ENCODE measurements at places on chromosomes 11 and 22.

GRCh38 chr11:32891657-32892354, 805 bp upstream of the QSER1 start:
- no peak for DNase-seq

DNA sequence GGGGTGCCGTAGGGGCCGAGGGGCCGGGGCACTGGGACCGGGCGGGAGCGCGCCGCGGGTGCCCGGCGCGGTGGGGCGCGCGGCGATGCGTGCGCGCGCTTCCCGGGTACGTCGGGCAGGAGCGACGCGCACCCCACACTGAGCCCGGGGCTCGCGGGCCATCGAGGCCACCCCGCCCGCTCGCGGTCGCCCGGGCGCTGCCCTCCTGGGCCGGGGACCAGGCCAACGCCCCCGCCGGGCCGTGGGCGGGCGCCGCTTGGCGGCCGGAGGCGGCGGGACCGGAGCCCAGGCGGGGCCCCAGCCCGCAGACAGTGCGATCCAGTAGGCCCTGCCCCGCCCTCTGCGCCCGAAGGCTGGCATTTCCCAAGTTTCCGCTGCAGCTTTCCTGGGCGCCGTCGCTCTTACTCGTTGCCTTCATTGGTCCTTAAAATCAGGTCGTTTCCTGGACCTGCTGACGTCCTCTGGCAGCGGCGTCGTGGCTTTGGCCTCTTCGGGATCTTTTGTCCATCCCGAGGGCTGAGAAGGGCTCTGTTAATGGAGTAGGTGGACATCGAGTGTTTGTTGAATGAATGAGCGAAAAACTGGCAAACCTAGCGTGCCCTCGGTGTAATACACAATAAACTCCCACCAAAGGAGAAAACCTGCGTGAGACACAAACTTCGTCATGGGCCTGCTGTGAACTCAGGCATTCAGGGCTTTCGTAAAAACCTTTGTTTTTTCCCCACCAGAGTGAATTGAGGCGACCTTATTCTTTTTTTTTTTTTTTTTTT, 638 bp downstream of the PARVA start:
- DNase-seq: peak; percentile 79

- DNase-seq: no peak
Observed at GRCh38 chr11:19359221-19360000, 118.7 kb upstream of the E2F8 start.

DNA sequence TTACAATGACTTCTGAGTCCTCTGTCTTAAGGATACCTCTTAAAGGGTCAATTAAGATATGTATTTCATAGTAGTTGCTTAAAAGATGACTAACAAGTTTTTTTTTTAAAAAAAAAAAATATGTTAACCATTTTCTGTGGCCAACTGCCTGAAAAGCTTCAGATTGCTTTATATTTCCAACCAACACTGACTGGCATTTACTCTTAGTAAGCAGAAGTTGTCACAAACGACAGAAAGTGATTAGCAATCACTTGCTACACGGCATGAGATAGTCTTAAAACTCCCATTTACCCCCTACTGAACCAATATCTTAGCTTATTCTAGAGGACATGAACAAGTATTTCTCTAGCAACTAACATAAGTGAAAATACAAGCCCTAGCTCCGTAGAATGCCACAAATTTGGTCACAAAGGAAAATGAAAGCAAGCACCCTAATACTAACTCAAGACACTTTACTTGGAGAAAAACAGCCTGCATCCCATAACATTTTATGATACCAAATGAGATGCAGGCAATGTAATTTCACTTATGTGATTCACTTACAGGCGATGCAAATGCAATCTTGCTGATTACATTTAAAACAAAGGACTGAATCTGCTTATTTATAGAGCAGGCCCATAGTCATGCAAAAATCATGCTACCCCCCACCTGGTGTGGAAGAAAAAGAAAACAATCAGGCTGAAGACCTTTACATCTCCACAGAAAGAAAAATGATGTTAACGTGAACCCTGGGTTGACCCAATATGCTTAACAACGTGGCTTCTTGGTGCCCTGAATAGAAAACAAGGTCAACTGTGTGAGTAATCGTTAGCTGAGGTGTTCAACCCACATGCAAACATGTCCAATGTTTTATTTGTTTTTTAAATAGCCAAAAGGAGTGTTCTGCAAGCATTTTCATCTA, 25.7 kb downstream of the MPPED2 start:
- DNase-seq: no peak

- peak; percentile 51 for DNase-seq
Observed at GRCh38 chr22:36423461-36424404, 36.0 kb upstream of the MYH9 start.

- DNase-seq: no peak
Observed at GRCh38 chr22:23841736-23842445, 3.1 kb upstream of the DERL3 start.

GRCh38 chr11:11427140-11427539, 74.1 kb upstream of the CSNK2A3 start:
- DNase-seq: no peak

DNA sequence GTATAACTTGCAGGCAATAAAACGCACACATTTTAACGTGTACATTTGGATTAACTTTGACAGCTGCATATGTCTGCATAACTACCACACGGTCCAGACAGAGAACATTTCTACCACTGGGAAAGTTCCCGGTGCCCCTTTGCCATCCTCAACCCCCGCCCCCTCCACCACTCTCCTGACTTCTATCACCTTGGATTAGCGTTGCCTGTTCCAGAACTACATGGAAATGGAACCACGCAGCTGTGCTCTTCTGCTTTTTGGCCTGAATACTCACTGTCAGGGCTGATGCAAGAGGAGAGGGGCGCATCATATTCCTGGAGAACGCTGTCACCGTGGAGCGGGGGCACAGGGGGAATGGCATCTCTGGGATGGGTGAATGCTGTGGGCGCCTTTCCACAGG, 62.1 kb downstream of the LRP5 start:
- DNase-seq: no peak

DNA sequence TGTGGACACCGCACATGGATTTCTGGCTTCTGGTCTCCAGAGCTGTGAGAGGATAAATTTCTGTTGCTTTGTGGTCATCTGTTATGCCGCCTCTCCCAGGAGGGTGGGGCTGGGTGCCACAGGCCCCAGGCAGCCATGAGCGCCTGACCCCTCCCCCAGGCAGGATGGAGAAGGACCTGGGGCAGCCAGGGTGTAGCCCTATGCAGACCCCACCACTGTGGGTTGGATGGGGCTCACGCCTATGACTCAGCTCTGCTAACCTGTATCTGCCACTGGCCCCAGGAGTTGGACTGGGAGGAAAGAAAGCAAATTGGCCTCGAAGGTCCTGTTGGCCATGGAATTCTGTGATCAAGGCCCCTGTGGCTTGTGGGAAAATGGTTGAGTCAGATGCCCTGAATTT, 1351.1 kb downstream of the BRD1 start:
- no peak for DNase-seq

- DNase-seq: no peak
Observed at GRCh38 chr11:76631566-76632308, 38.8 kb downstream of the LRRC32 start.

DNA sequence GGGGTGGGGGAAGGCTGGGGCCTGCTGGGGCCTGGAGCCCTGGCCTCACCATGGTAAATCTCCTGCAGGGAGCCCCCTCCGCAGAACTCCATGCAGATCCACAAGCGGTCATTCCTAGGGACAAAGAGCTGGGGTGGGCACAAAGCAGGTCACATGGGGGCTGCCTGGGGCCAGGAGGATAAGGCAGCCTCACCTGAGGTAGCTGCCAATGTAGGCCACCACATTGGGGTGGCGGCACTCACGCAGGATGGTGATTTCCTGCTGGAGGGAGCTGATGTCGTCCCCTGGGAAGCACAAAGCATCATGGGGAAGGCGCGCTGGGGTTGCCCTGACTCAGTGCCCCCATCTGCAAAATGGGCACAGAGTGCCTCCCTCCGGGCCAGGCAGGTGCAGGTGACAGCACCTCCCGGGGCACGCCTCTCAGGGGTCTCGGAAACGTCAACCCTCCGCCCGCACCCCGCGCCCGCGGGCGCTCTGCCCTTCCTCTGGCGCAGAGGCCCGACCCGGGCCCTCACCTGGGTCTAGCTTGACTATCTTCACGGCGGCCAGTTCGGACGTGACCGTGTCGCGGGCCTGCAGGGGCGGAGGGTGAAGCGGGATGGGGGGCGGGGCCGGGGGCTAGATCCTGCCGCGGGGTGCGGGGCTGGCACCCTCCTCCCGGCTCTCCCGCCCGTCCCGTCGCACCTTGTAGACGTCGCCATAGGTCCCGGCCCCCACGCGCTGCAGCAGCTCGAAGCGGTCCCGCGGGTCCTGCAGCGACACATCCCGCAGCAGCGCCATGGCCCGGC, 450 bp downstream of the MAP4K2 start:
- DNase-seq: peak; percentile 12

DNA sequence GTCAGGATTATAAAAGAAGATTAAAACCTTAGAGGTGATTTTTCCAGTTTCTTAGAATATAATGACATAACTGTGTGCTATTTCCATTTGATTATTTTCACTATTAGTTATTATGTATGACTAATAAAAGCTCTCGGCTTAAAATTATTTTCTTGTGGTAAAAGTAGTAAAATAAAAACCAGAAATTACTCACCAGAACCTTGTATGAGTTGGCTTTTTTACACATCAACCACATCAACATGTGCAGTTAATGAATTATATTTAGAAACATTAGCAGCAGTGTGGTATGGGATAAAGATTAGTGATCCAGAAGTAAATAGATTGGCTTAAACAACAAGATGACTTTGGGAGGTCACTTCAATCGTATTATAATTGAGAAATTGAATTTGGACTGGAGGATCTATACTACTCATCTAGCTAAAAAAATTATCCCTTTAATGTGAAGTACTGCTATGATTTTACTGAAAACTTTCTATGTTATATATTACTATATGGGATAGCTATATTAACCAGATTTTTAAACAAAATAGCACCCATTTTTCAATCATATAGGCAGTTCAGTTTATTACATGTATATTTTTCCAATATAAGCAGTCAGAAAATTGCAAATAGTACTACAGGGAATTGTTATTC, 2.8 kb upstream of the BCO2 start:
- DNase-seq: peak; percentile 33

DNA sequence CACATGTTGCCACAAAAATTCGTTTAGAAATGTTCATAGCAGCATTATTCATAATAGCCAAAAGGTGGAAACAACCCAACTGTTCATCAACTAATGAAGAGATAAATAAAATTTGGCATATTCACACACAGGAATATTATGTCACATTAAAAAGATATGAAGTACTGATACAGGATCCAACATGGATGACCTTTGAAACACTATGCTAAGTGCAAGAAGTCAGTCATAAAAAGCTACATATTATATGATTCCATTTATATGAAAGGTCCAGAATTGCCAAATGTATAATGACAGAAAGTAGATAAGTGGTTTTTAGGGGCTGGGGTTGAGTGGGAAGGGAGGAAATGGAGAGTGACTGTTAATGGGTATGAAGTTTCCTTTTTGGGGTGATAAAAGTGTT, 9.0 kb downstream of the PRR5L start:
- DNase-seq: no peak

- no peak for DNase-seq
Observed at GRCh38 chr22:19424186-19424500, 7.4 kb downstream of the HIRA start.

GRCh38 chr11:98955551-98955950, 65.2 kb upstream of the CNTN5 start:
- DNase-seq: no peak

GRCh38 chr11:37449146-37449545, 851.1 kb upstream of the RAG2 start:
- peak; percentile 78 for DNase-seq

DNA sequence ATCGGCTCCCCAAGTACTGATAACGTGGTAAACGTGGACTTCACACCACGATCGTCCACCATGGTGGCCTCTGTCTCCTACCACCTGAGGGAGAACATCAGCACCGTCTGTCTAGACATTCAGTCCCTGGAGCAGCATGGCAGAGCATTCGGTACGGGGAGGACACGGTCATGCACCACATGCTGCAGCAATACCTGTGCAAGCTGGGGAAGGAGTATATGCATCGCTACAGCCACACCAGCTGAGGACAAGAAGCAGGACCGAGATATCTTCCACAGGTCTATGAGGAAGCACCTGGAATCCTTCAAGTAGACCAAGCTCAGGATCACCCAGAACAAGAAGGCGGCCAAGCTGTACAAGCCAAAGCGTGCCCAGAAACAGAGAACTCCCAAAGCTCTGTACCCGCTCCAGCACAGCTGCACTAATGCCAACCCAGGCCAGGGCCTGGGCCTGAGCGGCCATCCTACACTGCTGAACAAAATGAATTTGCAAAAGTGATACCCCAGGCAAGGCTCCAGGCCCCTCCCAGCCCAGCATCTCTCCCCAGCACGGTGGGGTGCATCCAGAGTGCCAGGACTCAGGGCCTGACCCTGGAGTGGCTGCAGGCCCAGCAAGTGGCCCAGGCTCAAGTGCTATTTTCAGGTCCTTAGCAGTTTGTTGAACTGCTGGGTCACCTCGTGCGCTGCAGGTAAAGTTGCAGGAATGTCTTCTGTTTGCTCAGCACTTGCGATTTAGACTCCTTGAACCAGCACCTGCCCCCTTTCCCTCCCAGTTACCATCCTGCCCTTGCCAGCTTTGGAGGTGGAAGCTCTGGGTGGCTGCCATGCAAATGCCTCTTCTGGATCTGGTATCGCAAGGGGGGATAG, 119.3 kb upstream of the SERPIND1 start:
- DNase-seq: no peak

DNA sequence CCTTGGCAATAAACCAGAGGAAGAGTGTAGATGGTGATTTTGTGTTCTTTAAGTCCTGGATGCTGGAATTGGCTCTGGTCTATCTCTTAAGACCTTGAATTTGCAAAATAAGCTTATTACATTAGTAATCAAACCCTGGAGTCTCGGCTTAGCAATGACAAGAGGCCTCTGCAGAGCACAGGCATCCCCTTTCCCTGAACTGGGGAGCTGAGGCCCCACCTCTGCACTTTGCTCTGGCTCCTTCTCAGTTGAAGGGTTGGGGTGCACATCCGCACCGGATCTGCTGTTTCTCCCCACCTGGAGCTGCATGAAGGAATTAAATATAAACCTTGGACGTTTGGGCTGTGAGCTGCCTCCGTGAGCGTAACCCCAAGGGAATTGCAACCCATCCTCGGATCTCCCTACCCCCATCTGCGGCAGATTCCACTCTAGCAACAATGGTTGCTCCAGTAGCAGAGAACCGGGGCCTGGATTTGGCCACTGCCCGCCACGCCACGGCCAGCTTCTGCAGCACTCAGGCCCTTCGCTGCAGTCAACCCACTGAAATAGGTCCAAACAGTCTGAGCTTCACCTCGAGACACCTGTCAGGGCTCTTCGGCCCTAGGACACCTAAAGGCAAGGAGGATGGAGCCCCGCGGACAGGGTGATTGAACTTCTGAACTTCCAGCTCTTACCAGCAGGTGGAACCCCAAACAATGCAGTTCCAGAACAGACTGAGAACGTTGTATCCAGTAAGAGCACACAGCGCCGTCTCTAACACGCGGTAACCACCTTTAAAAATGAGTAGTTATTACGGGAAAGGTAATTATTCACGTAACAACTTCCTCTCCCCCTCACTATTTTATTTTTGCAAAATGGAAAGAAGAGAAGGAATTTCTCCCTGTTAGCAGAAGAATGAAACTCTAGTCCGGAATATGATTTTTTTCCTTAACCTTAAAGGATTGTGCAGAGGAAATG, 54.8 kb upstream of the CAPRIN1 start:
- peak; percentile 83 for DNase-seq

GRCh38 chr22:42807185-42807584, 49.9 kb downstream of the ARFGAP3 start:
- no peak for DNase-seq

- no peak for DNase-seq
Observed at GRCh38 chr11:5486421-5486820, 2.1 kb upstream of the OR52D1 start.

All from foreskin fibroblast (primary cell).